Ascending aorta (tissue), 2 donors: ENCODE measurements at places on chromosomes 1 and 21. TPM values are rescaled to one million over a fixed set of nuclear protein-coding genes. Genes with fewer than 3 reads are reported as not detected.

GRCh38 chr1:62897788-62898187, 113.9 kb downstream of the ATG4C start:
- no peaks in the 10 kb centered on the region for H3K4me1 ChIP-seq
- H3K36me3 ChIP-seq: no peaks in the 10 kb centered on the region
- no peak overlapping the region for H3K4me3 ChIP-seq
- no peak for DNase-seq
- H3K27ac ChIP-seq: no peak overlapping the region

DNA sequence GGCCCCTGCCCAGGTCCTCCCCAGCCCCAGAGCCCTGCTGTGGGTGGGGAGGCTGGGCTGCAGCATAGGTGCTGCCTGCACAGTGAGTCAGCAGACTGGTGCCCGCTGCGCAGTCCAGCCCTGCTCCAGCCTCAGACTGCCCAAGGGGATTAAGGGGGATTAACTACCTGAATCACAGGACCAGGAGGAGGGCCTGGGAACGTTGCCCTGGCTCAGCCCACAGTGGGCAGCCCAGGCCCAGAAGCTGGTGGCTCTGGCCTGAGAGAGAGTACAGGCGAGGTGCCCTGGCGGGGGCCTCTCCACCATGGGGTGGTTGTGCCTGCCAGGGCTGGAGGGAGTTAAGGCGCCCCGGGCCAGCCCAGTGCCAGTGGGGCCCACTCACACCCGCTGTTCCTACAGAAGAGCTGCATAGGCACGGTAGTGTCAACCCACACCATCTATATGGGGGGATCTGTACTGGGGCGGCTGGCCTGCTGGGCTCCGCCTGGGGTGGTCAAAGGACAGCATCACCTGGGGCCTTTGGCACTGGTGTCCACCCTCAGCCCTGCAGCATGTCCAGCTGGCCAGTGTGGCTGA, 2.3 kb downstream of the OBSCN start:
- H3K27ac ChIP-seq: no peak overlapping the region
- H3K36me3 ChIP-seq: no peaks in the 10 kb centered on the region
- DNase-seq: no peak
- H3K4me3 ChIP-seq: no peak overlapping the region
- H3K27me3 ChIP-seq: no peaks in the 10 kb centered on the region

The SYNC gene
- 87.3 TPM for total RNA-seq

The CD164L2 gene
- total RNA-seq: not detected
